Non-pigmented ciliary epithelial cell (primary cell): ENCODE measurements at places on chromosomes 2 and 18.

DNA sequence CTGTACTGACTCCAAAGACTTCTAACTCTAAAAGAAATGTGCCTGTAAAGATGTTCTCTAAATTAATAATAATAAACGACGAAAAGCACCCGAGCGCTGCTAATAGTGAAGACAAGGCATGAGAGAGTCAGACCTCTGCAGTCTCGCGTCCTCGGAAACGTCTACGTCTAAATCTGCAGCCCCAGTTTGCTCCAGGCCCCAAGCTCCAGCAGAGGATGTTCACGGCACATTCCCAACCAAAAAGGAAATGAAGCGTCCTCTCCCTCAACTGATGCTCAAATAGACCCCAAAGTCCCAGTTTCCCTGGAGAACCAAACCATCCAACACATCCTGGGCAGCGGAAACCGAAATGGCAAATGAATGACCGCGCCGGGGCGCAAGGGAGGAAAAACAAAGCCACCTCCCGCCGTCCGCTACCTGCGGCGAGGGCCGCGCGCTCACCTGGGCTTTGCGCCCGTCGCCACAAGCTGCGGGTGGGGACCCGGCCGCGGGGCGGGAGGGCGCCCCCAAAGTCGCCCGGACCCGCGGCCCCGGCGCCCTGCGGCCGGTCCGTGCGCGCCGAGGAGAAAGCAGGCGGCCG lies 47.1 kb upstream of the CCDC150 start:
- no peak for DNase-seq

DNA sequence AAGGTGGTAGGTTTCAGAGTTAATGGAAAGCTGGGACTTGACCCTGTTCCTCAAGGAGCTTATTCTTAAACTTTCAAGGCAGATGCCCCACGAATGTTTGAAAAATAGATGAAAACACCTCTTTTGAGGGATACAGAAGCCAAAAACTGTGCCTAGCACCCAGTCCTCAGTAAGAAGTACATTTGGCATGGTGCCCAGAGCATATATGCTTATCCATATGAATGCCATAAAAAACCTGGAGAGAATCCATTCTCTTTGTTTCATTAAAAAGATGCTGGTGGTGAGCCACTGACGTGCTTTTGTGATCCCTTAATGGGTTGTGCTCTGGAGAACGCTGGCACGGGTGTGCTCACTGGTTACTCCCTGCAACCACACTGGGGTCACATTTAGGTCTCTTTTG lies 69.0 kb downstream of the IL1R2 start:
- DNase-seq, result no peak

DNA sequence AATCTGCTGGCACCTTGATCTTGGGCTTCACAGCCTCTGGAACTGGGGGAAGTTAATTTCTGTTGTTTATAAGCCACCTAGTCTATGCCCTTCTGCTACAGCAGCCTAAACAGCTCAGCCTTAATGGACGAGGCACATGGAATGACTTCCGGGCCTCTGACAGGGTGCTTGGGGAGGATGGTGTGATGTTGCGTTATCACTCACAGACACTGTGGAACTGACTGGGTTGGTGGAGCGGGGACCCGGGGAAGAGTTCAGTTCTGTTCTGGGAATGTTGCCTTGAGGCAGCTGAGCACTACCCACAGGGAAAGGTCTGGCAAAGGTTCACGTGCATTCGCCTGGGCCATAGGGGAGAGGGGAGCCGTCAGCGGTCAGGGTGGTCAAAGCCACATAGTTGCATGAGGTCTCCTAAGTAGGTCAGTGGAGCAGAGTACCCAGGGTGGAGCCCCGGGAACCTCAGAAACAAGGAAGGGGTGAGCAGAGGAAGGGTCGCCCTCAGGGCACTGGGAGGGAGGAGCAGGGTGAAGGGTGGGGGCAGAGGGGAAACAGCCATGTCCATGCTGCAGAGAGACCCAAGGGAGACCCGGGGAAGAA lies 36.2 kb downstream of the LRRFIP1 start:
- DNase-seq, result no peak

GRCh38 chr2:229162015-229162414 lies 109.1 kb downstream of the PID1 start:
- DNase-seq, result no peak

- no peak for DNase-seq
Measured at GRCh38 chr2:118696786-118697465, 150.5 kb downstream of the EN1 start.

DNA sequence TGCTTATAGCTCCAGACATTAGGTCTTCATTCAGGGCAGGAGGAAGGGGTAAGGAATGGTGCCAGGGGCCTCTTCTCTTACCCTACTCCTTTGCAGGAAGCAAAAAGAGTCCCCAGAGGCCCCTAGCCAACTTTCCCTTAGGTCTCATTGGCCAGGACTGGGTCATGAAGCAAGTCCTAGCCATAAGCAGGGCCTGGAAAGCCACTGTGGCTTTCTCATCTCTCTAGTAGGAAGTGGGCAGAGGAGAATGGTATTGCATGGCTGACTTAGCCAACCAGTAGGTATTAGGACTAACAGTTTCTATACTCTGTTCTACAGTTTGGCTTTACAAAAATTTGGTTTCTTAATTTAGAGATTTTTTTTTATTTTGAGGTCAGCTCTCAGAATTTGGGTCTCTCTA lies 4.8 kb downstream of the FAM228A start:
- DNase-seq, result no peak

GRCh38 chr2:174516501-174517378 lies 29.9 kb upstream of the GPR155 start:
- DNase-seq, result no peak

DNA sequence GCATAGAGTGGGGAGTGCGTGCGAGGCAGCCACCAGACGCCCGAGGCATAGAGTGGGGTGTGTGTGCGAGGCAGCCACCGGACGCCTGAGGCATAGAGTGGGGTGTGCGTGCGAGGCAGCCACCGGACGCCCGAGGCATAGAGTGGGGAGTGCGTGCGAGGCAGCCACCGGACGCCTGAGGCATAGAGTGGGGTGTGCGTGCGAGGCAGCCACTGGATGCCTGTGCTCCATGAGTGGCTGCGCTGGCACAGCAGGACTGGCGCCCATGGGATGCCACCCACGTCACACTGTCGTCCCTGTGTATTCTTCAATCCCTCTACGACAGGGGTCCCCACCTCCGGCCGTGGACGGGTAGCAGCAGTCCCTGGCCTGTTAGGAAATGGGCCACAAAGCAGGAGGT lies 221.9 kb downstream of the HDAC4 start:
- DNase-seq, result no peak

GRCh38 chr18:5431836-5432575 lies 111.8 kb downstream of the EPB41L3 start:
- DNase-seq, result no peak

GRCh38 chr2:2797797-2798196 lies 466.7 kb upstream of the MYT1L start:
- DNase-seq, result no peak

GRCh38 chr2:86592547-86593230 lies 29.4 kb upstream of the CHMP3 start:
- no peak for DNase-seq

DNA sequence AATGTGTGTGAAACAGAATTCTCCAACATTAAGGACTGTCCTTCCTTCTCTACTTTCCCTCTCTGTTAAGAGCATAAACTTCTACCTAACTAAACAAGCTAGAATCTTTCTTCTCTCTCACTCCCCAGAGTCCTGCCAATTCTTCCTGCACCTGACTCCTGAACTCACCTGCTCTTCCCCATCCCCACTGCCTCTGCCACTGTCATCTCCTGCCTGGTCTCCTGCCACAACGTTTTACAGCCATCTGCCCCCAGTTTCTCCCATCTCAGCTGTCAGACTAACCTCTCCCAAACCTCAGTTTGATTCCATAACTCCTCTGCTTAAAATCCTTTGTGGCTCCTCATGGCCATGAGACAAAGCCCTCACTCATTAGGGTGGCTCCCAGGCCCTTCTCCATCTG lies 288.3 kb upstream of the FBXO11 start:
- no peak for DNase-seq
